Thyroid gland (tissue), 4 donors: ENCODE measurements at places on chromosomes 1 and 21. TPM values are rescaled to one million over a fixed set of nuclear protein-coding genes. Genes with fewer than 3 reads are reported as not detected.
A peak's percentile ranks its signal among the peaks of the same experiment; 100 is the strongest.

The PTPN7 gene
- total RNA-seq: 1.3 TPM

The CYP4Z1 gene
- total RNA-seq: 1.2 TPM

The EPHB2 gene
- total RNA-seq: 27.3 TPM

The RIMKLA gene
- total RNA-seq: 2.2 TPM

The TINAGL1 gene
- total RNA-seq: 391 TPM

DNA sequence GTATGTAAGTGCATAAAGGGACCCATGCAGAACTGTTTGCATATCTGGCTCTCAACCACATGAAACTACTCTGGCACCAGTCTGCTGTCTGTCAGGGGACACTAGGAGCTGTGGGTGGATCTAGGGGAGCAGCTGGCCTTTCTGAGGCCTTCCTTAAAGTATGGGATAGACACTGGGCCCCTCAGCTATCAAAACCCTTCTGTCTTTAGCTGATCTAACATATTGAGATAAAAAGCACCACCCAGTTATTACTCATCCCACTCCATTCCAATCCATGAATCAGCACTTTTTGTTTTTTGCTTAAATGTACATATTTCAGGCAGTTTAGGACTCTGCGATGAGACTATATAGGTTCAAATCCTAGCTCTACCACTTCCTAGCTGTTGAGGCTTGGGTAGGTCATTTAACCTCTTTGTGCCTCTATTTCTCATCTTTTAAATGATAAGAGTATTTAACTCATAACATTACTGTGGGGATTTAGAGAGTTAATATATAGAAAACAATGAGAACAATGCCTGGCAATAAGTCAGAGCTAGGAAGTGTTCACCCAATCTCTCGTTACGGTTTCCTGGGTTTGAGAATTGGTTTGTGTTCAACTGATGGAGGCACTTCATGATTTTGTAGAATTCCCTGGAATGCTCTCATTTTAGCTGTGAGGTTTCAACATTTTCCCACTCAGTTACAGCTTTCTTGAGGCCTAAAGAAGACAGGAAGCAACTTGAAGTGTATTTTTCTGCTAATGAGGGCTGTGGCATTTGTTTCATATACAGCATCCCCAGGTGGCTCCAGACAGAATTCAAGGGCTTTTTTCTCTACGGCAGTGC, 68.9 kb downstream of the LRIG2 start:
- peak; percentile 28 for DNase-seq

DNA sequence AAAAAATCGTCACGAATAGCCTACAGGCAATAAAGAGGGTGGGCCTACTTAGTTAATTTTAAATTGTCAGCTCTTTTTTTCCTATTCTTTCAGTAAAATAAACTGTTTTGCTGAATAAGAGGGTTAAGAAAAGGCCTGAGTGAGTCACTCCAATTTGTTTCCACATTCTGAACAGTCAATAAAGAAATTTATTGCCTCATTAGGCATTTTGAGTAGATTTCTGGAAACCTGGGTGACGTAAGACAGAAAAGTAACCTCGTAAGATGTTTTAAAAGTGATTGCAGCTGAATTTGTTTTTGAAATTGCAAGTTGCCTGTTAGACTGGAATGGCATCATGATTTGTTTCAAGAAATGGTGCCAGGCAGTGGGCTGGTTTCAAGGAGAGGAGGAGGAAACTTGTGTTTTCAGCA, 439.3 kb downstream of the USP25 start:
- no peak for DNase-seq

GRCh38 chr21:18369115-18369514, 34.5 kb downstream of the TMPRSS15 start:
- no peak for DNase-seq

GRCh38 chr1:25006770-25007169, 76.7 kb upstream of the RUNX3 start:
- DNase-seq: peak; percentile 50

DNA sequence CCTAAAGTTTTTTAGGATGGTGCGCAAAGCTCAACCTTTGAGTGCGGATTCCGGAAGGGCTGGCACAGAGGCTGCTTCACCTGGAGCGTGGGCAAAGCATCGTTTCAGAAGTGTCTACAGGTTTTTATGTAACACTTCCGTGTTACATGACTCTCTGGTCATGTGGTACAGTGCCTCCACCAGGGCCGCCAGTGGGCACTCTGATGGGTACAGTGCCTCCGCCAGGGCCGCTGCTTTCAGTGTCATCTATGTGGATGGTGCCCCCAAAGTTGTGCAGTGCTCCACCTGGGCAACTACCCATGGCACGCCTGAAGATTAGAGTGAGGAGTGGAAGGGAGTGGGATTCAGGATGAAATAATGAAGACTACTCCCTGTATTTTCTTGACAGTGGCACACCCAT, 101.4 kb upstream of the C1orf174 start:
- DNase-seq: no peak

DNA sequence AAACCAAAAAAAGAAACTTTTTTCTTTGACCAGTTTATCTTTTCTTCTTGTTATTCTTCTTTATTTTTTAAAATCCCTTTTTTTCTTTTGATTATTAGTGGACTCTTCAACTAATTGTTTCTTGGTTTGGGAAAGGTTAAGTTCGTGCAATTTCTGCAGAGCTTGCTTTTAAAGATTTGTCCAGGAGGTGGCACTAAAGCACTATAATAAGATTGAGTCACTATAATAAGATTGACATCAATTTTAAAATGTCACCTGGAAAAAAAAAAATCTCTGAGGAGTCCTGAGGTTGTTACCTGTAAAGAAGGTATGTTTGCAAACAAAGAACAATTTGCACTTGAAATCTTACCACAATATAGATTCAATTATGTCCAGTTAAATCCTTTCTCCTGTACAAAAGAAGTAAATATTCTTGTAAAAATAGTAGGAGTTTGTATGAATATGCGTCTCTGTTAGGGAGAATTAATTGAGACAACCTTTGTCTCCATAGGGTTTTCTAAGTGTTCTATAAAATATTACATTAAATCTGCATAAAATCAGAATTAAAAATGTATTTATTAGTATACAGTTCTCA, 166.7 kb downstream of the ADGRL4 start:
- peak; percentile 7 for DNase-seq
